ENCODE measurements at places on chromosomes 1 and 21.

DNA sequence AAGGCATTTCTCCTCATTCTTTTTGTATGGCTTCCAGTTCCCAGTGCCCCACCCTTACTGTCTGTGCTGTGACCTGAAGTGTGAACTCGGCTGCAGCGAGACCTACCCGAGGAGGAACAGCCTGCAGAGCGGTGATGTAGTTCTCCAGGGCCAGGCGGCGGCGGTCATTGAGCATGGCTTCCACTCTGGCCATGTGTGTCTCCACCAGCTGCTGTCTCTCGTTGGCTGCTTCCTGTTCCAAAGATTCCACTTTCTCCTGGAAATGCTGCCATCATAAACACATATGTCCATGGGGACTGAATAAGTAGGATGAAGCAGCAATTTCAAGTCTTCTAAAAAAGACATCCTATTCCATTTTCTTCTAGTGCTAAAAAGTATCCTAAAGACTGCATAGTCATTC is 195.6 kb downstream of the APP start:
- DNase-seq: no peak

DNA sequence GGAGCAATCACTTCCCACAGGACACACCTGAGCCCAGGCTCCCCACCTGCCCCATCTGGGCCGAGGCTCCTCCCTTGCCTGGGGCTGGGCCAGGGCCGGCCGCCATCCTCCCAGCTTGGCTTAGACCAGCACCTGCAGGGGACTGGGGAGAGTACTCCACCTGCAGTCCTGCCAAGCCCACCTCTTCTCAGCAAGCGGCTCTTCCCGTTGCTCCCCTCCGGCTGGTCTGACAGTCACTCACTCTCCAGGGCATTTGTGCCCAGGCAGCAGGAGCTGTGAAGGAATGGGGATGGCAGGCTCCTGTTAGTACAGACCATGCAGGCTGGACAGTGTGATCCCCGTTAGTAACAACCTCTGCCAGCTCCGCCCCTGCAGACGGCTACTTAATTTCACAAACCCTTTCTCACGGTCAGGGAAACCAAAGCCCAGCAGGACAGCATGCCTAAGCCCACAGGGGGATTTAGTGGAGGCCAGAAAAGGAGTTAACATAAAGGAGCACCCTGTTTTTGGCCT is at the start of gene FYB2:
TSS of gene FYB2 (minus strand) at position 18 of the 513 bp plus-strand sequence. CDS start 114 bp downstream, outside the sequence.
- no peak for DNase-seq

GRCh38 chr1:72013161-72013560 is 269.2 kb downstream of the NEGR1 start:
- DNase-seq: no peak

DNA sequence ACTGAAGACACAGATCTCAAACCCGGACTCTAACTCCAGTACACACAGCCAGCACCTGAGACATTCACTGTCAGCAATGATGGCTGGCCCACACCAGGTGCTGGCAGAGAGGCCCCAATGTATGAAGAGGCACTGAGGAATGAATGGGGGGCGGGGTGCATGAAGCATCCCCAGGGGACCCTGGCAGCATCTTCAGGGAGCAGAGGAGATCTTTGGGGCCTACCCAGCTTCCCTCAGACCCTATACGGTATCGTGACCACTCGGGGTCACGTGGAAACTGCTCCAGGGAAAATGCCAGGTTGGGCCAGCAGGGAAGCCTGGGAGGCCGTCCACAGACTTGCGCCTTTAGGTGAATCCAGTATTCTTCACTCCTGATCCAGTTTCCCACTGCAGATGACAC is 84.3 kb downstream of the NPHP4 start:
- no peak for DNase-seq

DNA sequence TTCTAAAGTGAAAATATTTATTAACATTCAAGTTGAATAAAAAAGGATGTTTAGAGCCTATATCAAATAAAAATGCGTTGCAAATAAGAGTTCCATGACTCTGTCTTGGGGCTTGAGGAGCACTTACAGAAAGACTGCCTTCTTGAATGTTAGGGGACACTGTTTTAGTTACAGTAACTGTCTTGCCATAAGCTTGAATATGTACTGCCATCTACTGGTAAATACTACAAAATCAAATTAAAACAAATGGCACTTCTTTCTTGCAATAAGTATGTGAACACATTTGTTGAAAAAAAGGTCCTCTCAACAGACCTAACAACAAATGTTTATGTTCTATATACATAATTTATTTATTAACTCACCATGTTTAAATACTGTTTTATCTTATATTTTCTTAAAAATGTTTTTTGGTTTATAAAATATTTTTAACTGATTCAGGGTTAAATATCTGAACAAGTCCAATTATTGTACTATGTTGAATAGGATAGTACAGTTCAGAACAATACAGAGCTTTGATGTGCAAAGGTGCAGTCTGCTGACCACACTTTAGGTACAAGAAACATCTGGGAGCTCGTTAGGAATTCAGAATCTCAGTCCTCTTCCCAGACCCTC is 199.5 kb downstream of the LRRIQ3 start:
- DNase-seq: peak; percentile 50

- no peak for DNase-seq
Measured at GRCh38 chr1:206059355-206059915, 6.5 kb downstream of the RHEX start.

DNA sequence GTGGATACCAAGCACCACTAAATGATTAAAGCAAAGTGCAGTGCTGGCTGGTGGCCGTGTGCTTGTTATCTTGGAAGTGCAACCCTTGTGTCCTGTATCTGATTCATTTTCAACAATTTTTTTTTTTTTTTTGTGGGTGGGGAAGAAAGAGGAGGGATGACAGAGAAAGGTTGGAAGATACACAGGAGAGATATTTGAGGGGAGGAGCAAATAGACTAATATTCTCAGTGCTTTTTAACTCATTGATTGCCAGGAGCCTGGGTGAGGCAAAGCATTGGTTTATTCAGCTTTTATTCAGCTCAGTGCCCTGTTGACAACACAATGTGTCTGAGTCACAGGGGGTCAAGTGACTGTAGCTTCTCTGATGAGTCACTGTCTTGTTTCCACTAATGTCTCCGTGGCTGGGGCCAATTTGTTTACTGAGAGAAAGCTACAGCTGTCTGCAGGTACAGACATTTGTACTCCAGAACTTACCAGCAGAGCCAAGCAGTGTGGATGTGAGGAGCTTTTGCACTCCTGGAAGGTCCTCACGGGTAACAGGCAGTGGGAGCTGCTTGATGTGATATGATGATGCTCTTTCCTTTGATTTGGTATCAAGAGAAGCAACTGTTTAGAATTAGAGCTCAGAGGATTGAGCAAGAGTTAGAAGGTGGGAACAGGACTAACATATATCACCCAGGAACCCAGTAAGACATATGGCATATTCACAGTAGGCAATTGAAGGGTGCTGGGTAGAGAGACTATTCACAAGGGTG is 23.6 kb upstream of the DNM3 start:
- DNase-seq: peak; percentile 46

DNA sequence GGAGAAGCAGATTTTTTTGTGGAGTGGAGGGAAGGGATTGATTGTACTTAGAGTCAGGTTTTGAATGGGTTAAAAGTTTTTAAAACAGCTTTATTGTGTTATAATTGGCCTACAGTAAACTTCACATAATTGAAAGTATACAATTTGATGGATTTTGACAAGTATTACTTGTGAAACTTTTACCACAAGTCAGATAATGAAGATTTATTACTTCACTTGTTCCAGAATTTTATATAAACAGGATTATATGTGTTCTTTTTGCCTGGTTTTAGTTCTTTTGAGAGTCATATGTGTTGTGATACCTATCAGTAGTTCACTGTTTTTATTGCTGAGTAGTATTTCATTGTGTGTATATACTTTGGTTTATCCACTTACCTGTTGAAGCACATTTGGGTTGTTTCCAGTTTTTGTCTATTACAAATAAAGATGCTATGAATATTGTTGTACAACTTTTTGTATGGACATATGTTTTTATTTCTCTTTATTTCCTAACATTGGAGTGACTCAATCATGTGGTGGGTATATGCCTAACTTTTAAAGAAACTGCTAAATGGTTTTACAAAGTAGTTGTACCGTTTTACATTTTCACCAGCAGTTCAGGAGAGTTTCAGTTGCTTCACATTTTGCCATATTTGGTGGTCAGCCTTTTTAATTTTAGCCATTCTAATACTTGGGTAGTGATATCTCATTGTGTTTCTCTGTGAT is 71.0 kb downstream of the DYRK1A start:
- DNase-seq: no peak

DNA sequence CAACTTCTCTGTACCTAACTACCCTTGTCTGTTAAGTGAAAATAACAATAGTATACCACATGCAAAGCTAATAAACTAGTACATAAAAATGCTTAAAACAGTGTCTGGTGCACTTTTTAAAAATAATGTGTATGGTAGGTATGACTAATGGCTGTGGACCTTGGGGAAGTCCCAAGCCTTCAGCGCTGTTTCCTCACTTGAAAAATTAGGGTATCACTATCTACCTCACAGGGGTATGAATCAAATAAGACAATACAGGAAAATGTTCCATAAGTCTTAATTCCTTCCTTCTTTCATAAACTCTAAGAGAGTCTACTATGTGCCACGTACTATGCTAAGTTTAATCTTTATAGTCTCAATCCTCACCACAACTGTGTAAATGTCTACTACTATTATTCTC is 32.0 kb downstream of the EGLN1 start:
- no peak for DNase-seq

DNA sequence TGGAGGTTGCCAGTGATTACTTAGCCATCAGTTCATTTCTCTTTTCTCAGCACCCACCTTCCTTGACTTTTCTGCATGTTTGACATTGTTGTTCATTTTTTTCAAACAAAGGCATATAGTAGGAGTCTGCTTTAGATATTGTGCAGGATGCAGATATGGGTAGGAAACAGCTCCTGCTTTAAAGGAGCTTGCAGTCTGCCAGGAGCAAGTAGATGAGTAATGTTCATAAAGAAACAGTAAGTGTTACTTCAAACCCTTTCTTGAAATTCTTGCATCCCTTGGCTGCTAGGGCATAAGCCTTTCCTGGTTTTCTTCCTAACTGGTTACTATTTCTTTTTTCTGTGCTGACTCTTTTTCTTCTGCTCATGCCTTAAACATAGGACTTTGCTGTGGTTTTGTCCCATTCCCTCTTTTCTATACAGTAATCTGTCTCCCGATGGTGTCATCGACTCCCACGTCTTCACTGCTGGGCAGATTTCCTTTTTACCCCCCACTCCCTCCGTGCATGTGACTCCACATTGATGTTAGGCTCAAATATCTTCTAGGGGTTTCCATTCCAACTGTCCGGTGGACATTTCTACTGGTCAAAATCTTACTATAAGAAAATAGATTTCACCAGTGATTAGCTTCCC is 20.4 kb downstream of the PTGFRN start:
- DNase-seq: no peak

DNA sequence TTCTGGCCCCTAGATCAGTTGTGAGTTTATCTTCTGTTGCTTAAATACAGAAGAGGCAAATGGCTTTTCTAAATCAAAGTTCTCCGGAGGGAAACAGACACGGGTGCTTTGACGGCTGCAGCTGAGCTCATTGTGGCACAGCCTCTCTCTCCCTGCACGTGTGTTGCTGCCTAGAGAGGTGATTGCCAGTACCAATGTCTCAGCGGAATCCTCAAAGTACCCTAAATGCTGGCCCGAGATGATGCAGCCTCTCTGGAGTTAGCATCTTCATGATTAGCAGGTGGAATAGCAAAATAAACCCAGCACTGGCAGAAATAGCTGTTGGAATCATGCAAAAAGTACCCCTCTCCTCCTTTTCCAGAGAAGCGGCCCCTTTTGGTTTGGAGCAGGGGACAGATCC is 192.2 kb downstream of the PRDM2 start:
- no peak for DNase-seq

- no peak for DNase-seq
Measured at GRCh38 chr1:24277420-24278169, 41.6 kb upstream of the GRHL3 start.

- DNase-seq: no peak
Measured at GRCh38 chr1:204879351-204879750, 8.7 kb downstream of the NFASC start.

DNA sequence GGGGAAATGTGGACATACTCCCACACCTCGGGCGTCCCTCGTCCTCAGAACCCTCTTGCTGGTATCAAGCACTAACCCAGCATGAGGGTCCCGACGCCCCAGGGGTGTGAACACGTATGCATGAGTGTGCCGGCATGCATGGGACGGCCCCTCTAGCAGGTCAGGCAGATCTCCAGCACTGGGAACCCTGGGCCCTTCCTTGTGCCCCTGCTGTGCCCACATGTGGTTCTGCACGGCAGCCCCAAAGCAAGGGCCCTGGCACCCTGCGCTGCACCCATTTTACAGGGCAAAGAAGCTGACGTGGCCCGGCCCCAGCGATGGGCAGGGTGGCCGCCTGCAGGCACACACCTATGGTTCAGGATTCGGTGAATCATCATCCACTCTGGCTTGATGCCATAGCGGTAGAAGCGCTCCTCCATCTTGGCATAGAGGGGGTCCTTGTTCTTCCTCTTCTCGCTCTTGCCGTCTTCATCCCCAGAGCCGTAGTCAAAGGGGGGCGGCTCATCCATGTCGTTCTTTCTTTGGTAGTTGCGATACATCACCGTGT is 34.2 kb downstream of the CHD5 start:
- no peak for DNase-seq

DNA sequence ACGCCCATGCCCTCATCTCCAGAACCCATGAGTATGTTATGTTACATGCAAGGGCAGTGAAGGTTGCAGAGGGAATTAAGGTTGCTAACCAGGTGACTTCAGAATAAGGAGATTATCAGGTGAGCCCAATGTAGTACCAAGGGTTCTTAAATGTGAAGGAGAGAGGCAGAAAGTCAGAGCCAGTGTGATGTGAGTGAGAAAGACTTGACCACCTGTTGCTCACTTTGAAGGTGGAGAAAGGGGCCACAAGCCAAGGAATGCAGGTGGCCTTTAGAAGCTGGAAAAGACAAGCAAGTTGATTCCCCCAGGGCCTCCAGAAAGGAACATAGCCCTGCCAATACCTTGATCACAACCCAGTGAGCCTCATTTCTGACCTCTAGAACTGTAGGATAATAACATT is 84.7 kb upstream of the CLDN14 start:
- no peak for DNase-seq

- DNase-seq: no peak
Measured at GRCh38 chr1:47703981-47704596, 266.2 kb downstream of the FOXD2 start.

GRCh38 chr1:14961661-14962267 is 191.8 kb upstream of the TMEM51 start:
- no peak for DNase-seq

DNA sequence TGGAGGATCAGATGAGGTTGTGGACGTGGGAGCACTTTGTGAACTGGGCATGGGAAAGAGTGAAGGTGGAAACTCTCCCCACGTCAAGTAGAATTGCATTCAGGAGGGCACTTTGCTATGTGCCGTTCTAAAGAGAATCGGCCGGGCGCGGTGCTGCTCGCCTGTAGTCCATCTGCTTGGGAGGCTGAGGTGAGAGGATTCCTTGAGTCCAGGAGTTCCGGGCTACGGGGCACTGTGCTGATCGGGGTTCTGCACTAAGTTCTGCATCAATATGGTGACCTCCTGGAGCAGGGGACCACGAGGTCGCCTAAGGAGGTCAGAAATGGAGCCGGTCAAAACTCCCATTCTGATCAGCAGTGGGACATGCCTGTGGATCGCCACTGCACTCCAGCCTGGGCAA is 141.9 kb downstream of the PEX14 start:
- DNase-seq: no peak

All from COR-L47 (cell line).